Kidney (tissue), 22 donors: ENCODE measurements at places on chromosomes 7 and 10. TPM values are rescaled to one million over a fixed set of nuclear protein-coding genes. Genes with fewer than 3 reads are reported as not detected.

The BLNK gene
- 38.8 TPM for total RNA-seq

DNA sequence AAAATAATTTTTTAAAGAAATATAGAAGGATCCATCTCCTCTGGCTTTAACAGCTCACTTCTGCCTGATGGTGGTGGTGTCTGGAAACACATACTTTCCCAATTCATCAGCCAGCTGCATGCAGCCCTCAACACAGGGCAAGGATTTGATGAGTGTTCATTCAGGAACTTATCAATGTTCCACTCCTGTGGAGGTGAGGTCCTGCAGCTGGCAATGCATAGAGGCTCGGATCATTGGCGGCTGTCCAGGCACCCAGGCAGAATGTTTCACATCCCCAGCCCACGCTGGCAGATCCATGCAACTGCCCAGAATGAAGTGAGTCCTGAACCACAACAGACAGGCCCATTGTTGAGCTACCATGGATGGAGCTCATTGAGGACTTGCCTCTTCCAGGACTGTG is 55.2 kb upstream of the KCNMA1 start:
- no peak for DNase-seq

DNA sequence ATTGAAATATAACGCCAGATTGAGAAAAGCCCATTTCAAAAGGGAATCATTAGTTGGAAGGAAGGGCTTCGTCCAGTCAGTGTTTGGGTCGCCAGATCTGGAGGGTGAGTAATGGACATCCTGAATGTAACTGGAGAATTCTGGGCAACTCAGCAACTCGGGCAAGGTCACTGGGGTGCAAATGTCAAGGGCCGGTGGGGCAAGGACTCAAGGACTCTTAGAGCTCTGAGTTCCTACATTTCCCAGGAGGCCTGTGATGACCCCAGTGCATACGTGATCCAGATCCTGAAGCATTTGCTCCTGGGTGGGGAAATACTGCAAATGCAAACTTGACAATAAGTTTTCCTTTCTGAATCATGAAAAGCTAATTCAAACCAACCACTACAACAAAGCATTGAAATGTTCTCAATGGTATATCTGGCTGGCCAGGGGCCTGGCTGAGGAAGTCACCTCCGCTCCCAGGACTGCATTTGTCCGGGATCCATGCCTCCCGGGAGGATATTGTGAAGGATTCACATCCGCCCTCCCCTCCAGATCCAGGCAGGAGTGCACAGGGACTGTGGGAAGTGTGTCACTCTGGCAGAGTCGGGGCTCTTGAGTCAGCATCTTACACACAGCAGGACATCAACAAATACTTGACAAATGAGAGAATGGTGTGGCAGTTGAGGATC is 164.0 kb downstream of the FANK1 start:
- DNase-seq = no peak

GRCh38 chr7:80884511-80885195 is 34.2 kb downstream of the SEMA3C start:
- DNase-seq = no peak

DNA sequence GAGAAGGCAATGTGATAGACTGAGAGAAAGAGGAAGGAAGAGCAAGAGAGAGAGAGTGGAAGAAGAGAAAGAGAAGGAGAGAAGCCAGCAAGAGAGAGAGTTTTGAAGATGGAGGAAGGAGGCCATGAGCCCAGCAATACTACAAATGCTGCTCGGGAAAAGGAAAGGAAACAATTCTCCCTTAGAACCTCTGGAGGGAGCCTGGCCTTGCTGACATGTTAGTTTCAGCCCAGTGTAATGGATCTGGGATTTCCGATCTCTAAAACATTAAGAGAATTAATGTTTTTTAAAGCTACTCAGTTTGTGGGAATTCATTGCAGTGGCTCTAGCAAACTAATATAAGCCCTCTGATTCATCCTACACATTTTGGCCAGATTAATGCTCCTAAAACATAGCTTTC is 206.8 kb upstream of the MTPN start:
- DNase-seq = no peak
